ENCODE measurements at places on chromosomes 16 and 17.

DNA sequence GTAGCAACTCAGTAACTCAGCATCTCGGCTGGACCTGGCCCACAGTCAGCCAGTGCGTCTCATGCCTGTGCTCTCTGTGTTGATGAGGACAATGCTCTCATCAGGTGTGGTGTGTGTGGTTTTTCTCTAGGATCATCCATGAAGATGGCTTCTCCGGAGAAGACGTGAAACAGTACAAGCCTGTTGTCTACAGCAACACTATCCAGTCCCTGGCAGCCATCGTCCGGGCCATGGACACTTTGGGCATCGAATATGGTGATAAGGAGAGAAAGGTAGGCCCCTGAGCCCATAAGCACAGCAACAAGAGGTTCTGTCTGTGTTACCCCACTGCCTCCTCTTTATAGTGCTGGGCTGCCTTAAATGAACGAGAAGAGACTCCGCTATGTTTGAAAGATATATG is 84.5 kb downstream of the GNAO1 start:
- no peak for DNase-seq

DNA sequence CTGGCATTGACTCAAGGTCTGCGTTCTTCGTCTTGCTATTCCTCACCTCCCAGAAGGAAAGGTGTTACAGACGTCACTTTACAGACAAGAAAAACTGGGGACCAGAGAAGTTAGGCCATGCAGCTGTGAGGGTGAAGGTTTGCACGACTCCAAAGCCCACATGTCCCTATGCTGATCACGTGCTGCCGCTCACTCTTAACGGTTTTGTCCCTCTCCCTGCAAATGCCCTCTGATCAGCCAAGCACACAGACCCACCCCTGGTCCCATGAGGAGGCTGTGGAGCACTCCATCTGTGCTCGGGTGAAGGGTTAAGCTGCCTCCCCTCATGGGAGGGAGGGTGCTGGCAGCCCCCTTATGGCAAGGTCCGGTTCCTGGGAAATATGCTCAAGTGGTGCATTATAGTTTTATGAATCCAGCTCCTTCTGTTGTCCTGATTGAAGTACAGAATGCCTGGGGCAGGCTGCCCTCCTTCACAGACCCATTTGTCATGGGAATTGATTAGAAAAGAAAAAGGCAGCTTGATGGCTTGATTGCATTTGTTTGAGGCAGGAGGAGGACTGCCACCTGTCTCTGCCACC is 18.8 kb downstream of the CCDC182 start:
- no peak for DNase-seq

DNA sequence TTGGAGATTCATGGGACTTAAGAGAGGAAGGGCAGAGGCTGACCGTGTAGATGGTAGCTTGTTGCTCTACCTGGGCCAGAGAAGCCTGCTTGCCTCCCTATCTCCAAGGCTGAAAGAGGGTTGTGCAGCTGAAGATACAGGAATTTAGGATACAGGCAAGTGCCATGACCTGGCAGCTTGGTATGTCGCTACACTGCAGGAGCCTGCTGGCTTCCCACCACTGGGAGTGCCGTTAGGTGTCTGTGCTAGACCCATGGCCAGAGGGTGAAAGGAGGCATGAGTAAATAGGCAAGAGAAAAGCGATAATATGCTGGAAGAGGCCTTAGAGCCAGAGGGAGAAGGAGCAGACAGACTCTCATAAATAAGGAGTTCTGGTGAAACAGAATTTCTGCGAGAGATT is 10.6 kb downstream of the NAA60 start:
- DNase-seq: no peak

DNA sequence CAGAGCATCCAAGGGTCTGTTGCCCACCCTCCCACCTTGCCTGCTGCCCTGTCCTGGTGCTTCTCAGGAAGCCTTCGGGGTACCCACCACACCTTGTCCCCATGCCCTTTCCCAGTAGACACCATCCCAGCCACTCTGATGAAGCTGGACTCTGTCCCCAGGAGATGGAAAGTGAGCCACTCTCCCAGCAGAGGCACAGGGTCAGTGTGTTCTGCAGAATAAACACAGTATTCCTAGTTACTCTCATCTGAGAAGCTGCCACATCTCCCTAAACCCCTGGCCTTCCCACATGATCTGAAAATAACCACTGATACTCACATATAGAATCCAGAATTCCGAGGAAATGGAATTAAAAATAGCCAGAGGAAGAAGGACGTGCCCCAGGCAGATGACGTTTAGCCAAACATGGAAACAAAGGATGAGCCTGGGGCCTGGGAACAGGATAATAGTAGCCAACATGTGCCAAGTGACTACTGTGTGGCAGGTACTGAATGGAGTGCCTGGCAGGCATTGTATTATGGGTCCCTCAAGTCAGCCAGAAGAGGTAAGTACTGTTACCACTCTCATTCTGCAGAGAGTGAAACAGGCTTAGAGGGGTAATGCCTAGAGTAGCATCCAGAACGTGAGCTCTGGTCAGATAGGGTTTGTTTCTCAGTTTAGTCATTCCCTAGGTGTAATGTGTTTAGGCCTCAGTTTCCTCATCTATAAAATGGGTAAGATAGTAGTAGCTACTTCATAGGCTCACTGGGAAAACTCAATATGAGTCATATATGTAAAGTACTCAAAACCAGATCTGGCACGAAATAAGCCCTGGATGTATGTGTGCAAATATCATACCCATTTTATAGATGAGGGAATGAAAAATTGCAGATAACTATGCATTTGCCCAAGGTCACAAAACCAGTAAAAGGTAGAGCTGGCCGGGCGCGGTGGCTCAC is 20.8 kb upstream of the PEMT start:
- no peak for DNase-seq

DNA sequence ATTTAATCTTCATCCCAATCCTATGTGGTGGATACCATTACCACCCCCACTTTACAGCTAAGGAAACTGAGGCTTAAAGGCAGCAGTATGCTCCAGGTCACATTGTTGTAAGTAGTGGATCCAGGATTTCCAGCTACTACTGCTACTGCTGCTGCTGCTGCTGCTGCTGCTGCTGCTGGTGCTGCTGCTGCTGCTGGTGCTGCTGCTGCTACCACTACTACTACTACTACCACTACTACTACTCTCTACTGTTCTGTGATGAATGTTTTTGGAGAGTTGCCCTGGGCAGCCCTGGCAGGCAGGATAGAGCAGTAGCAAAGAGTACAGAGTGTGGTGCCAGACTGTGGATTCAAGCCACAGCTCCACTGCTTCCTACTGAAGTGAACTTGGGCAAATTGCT is 49.3 kb upstream of the SLC12A3 start:
- no peak for DNase-seq

- DNase-seq: no peak
Measured at GRCh38 chr17:8459107-8459506, 23.4 kb downstream of the NDEL1 start.

GRCh38 chr16:67111951-67112444 is 2.3 kb downstream of the PHAF1 start:
- DNase-seq: peak; percentile 16

DNA sequence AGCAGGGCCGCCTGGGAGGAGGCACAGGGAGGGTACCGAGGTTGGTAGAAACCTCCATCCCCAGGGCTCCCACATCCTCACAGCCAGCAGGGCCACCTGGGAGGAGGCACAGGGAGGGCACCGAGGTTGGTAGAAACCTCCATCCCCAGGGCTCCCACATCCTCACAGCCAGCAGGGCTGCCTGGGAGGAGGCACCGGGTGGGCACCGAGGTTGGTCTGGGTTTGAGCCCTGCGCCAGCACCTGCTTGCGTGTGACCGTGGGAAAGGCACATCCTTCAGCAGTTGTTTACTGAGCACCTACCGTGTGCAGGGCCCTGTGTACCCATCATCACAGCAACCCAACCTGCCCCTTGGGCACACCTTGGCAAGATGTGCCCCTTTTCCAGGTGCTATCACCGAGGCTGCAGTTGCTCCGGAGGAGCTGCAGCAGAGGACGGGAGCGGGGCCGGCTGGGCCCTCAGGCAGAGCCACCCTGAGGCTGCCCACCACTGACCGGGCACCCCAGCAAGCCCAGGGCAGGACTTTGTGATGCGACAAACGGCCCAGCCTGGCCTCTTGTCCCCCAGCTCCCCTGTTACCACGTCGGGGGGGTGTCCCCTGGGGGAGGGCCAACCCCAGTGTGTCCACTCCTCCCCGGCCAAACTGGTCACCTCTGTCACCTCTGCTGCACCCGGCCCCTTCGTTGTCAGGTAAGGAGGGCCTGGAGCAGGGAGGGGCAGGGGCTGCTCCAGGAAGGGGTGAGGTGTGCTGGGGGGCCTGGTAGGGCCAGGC is 22.1 kb upstream of the OSGIN1 start:
- no peak for DNase-seq

DNA sequence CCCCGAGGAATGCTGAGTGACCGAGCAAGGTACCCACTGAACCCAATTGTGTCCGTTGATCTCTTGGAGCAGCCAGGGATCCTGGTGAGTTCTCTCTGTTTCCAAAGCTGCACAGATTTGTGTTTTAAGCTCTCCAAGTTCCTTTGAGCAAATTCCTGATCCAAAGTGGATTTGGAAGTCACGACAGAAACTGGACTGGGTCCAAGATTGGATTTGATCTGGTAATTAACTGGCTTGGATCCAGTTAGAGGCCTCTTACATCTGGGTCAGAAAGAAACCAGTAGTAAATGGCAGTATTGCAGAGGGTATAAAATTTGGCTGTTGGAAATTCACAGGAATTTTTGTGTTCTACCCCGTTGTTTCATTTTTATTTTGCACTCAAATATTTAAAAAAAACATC is 119.5 kb downstream of the PMP22 start:
- no peak for DNase-seq

GRCh38 chr16:68374961-68375660 is 64.3 kb downstream of the PRMT7 start:
- no peak for DNase-seq

DNA sequence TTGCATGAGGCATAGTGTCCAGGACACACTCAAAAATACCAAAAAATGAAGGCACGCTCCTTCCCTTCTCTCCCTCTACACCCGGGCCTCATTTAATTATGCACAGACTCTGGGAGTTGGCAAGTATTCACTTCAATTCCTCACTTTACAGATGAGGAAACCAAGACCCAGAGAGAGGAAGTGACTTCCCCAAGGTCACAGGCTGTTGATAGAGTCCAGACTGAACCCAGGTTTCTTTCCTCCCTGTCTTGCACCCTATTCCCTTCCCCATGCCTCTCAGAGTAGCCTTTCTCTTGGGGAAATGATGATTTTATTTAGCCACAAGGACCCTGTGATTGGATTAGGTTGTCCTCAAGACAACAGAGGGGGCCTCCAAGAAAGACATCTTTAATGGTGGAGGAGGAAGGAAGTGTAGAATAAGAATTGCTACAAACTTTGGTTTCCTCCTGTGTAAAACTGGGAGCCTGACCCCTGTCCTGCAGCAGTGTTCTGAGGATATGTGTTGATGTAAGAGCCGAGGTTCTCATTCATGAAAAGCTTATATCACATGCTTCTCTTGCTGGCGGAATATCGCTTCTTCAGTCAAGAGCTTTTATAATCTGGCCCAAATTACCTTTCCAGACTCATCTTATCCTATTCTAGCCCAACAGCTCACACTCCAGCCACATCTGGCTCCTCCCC is 48.8 kb upstream of the SIAH1 start:
- DNase-seq: no peak

GRCh38 chr16:14292051-14292825 is 221.1 kb downstream of the MRTFB start:
- no peak for DNase-seq

- DNase-seq: no peak
Measured at GRCh38 chr16:67137605-67138004, 13.2 kb downstream of the B3GNT9 start.

GRCh38 chr16:71927383-71927782 is 32.1 kb downstream of the IST1 start:
- no peak for DNase-seq

GRCh38 chr17:7120123-7120522 is 5.5 kb upstream of the ASGR2 start:
- no peak for DNase-seq

DNA sequence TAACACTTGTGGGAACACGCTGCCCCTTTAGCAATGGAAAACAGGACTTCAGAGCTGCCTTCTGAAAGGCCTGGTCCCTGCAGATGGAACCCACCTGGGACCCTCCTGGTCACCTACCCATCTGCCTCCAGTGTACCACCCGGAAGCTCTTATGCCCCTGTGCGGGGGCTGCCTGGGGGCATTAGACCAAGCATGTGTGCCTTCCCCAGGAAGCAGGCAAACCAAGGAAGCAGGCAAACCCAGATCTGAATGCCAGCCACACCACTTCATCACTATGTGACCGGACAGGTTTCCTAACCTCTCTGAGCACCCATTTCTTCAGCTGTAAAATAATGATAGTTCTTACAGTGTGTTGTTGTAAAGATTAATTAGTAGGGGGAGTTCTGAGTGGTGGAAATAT is 20.8 kb upstream of the LRRC37A3 start:
- no peak for DNase-seq

DNA sequence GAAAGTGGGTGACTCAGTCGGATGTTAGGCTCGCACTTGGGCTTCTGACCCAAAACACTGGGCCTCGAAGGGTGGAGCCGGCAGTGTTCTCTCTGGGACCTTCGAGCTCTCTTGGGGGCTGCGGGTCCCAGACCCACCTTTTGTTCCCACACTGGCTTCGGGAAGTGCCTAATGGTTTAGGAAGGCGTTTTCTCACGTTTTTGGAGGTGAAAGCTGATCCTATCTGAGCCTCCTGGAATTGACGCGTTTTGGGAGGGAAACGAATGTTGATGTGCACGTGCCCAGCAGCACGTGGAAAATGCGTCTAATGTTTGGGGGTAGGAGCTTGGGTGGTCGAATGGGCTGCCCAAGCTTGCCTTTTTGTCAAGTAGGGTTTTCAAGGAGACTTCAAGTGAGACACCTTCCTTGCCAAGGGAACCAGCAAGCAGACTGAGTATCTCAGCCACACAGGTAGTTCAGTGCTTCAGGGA is 666 bp downstream of the HGS start:
- DNase-seq: no peak

GRCh38 chr17:49549311-49549605 is 26.4 kb upstream of the NXPH3 start:
- DNase-seq: no peak

- DNase-seq: no peak
Measured at GRCh38 chr16:49280105-49280741, 1.4 kb downstream of the CBLN1 start.

- DNase-seq: no peak
Measured at GRCh38 chr17:1040216-1040600, 43.3 kb downstream of the TIMM22 start.

- DNase-seq: peak; percentile 86
Measured at GRCh38 chr16:69709456-69710084, 16.8 kb downstream of the NQO1 start.

DNA sequence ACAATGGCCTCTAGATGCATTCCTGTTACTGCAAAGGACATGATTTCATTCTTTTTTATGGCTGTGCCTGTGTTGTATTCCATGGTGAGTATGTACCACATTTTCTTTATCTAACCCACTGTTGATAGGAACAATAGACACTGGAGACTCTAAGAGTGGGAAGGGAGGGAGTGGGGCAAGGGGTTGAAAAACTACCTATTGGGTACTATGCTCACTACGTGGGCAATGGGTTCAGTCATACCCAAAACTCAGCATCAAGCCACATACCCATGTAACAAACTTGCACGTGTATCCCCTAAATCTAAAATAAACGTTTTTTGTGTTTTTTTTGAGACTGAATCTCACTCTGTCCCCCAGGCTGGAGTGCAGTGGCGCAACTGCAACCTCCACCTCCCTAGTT is 47.1 kb upstream of the SCNN1B start:
- no peak for DNase-seq

Data from OCI-M1 (cell line).